ENCODE measurements at places on chromosomes 5 and 9.

GRCh38 chr5:137605411-137605810 is 106.3 kb upstream of the SPOCK1 start:
- no peak for DNase-seq

DNA sequence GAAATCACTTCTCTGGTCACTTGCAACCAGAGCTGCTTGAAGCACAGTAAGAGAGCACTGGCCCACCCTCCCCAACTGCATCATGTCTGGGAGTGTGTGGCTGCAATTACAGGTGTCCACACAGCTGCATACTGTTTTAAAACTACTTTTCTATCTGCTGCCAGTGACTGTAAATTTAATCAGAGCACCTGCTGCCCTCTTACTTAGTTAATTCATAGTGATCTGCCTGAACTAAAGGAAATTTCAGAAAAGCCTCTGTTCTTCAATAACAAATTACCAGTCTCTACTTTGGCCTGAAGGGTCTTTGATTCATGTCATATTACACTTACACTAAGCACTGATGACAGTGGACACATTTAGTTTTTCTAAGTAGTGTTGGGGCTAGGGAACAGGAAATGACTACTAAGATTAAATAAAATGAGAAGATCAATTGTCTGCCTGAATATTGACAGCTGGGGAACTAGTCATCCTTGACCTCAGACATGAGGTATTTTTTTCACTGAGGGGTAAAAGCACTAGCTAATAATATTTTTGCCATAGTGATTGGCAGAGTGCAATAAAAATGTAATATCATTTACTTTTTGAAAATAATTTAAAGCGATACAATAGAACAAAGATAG is 788.9 kb upstream of the GRAMD2B start:
- no peak for DNase-seq

DNA sequence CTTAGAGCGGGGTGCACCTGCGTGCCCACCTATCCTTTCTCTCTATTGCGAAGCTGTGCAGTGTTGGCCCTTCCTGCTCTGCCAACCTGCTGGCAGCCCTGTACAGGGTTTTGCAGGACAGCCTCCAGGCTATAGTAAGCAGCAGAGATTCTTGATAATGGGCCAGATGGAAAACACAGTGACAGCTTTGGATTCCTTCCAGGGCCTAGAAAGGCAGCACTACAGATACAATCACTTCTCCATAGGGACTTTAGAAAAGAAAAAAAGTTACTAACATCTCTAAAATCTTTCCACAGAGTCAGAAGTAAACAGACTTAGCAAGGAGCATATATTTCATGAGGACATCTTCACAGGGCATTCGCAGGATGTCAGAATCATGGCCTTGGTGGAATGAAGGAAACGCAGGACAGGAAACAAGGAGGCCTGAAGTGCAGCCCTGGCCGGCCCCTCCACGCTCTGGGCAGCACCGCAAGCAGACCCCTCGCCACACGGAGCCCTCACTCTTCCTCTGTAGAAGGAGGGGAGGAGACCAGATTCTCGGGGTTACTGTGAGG is 172.1 kb upstream of the GAS1 start:
- no peak for DNase-seq

DNA sequence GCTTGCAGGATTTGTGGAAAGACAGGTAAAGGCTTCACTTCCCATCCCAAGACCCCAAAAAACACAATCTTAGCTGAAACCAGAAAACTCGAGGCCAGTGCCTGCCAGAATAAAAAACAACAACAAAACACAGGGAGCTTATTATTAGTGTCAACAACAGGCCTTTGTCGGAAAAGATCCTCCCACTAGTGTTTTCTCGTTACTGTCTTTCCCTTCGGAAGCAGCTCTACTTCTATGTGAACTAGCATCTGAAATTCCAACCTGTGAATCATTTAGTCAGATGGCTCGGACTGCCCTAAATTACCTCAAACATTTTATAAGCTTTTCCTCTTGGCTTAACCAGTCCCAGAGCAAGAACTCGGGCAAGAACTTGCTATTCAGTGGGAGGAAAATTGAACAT is 122.2 kb upstream of the GNA14 start:
- no peak for DNase-seq

DNA sequence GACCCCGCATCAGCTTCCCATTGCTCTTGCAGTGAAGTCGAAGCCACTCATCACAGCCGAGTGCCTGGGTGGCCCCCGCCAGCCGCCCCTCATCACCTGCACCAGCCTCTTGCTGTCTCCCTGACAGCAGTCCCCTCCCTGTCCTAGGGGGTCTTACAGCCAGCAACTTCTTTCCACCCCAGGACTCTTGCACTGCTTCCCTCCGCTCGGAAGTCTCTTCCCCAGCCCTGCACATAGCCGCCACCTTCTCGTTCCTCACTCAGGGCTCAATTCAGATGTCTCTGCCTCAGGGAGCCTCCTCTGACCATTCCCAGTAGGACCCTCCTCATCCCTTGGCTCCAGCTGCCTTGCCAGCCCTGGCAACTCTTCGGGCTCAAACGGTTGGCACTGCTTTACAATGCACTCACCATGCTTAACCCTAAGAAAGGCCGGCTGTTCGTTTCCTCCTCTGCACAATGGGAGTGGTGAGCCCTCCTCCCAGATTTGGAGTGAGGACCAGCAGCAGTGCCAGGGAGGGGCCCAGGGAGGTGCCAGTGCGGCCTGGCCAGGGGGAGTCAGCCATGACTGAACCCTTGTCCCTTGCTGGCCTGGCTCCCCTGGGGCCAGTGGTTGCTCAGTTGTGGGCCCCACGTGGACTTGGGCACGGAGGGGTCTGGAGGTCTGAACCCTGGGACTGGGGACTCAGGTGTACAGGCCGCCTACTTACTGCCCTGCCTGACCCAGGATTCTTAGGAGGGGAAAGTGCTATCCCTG is 6.1 kb downstream of the TCF7 start:
- no peak for DNase-seq

DNA sequence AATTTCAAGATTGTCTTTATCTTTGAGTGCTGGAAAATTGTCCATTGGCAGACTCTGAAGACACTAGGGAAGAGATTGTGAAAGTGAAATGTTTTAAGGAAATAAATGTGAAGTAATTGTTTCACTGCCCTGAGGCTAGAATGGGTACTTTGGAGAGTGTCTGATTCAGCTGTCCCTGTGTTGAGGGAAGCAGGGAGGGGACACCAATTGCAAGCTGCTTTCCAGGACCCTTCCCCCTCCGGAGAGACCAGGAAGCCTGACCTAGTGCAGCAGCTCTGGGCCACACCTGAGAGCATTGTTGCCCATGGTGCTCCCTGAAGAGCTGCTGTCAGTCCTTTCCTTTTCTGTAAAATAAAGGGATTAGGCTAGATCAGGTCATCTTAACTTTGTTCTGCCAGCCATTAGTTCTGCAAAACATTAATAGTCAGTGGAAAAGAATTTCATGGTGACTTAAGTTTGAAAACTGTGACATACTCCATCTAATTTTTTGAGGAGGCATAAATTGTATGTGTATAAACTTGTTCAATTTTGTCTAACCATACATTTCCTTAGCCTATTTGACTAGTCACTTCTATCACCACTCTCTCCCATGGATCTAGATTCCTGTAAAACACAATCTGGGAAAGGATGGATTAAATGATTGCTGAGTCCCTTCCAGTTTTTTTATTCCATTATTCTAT is 18.8 kb downstream of the MAP1B start:
- no peak for DNase-seq

GRCh38 chr5:52998552-52999313 is 9.6 kb downstream of the ITGA2 start:
- DNase-seq, result no peak
